ENCODE measurements at places on chromosomes 13 and 19. TPM values are rescaled to one million over a fixed set of nuclear protein-coding genes. Genes with fewer than 3 reads are reported as not detected.
A peak's percentile ranks its signal among the peaks of the same experiment; 100 is the strongest.

DNA sequence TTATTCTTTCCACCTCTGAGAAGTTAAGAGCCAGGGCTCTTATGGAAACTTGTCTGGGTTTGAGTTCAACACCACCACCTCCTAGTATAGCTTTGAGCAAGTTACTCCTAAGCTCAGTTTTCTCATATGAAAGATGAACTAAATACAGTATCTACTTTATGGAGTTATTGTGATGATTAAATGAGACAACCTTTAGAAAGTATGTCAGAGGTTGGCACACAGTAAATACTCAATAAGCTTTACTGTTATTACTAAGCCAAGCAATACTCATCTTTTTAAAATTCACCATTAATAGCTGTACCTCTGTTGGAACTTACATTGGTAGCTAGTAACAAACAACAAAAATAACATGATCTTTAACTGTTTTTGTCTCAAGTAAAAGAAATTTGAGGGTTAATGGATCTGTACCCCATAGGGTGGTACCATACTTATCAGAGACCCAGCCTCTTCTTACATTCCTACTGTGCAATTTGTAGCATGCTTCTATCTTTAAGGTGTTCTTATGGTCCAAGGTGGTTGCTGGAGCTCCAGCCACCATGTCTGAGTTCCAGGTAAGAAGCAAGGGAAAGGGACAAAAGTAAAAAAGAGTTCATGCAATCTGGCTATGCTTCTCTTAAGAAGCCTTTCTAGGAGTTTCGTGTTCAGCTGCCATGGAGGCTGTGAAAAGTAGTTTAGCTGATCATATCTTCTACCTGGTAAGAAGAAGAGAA is 24.1 kb upstream of the NDFIP2 start:
- DNase-seq: no peak

GRCh38 chr19:8449830-8450229 is 5.1 kb downstream of the HNRNPM start:
- no peak for DNase-seq

GRCh38 chr13:101944521-101944920 is 457.3 kb downstream of the FGF14 start:
- DNase-seq: no peak

- DNase-seq: no peak
These were observed 732 bp upstream of the C2CD4C start for GRCh38 chr19:409516-410242.

RDH8 gene
- total RNA-seq: not detected

CCDC8 gene
- 0.12 TPM for total RNA-seq

DNA sequence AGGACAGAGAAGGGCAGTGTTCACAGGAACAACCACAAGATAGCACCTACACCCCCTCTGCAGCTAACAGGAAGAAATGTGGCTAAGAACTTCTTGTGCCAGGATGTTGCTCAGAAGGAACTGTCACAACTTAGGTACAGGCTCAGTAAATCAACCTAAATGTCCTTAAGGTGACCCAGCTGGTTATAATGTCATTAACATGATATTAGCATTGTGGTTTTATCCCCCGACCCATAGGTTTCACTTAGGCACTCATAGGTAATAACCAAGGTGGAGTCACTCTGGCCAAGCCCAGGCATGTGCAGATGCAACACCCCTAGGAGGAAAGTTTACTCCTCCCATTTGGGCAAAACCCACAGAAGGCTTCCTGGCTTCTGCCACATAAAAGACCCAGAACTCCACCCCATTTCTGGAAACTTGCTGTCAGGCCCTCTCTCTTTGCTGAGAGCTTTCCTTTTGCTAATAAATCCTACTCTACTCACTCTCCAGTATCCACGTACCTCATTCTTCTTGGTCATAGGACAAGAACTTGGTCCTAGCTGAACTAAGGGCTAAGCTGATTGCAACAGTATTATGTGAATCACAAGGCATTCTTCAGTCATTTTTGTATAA is 951.3 kb downstream of the SLITRK5 start:
- no peak for DNase-seq

GRCh38 chr13:100892981-100893380 is 218.4 kb upstream of the TMTC4 start:
- no peak for DNase-seq

DNA sequence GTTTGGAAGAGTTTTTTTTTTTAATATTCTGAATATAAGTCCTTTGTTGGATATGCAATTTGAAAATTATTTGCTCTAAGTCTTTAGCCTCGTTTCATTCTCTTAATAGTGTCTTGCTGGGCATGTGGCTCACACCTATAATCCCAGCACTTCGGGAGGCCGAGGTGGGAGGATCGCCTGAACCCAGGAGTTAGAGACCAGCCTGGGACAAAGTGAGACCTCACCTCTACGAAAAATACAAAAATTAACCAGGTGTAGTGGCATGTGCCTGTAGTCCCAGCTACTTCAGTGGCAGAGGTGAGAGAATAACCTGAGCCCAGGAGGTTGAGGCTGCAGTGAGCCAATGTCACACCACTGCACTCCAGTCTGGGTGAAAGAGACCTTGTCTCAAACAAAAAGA is 87.3 kb upstream of the UBAC2 start:
- DNase-seq: no peak

DNA sequence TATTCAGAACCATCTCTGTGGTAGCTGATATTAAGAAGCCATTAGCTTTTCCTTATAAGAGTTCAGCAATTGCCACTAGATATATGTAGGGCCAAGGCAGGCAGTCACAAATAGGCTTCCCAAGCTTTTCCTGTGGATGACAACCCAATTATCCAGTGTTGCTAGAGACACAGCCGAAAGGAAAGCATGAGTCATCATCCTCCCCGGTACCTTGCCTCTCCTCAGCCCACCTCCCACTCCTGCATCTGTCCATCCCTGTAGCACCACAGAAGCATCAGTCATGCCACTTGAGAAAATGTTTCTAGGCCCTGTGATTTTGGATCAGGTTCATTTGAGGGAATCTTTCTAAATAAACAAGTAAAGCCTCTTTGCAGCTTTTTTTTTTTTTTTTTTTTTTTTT is 204.3 kb downstream of the DNAJC15 start:
- DNase-seq: no peak

DNA sequence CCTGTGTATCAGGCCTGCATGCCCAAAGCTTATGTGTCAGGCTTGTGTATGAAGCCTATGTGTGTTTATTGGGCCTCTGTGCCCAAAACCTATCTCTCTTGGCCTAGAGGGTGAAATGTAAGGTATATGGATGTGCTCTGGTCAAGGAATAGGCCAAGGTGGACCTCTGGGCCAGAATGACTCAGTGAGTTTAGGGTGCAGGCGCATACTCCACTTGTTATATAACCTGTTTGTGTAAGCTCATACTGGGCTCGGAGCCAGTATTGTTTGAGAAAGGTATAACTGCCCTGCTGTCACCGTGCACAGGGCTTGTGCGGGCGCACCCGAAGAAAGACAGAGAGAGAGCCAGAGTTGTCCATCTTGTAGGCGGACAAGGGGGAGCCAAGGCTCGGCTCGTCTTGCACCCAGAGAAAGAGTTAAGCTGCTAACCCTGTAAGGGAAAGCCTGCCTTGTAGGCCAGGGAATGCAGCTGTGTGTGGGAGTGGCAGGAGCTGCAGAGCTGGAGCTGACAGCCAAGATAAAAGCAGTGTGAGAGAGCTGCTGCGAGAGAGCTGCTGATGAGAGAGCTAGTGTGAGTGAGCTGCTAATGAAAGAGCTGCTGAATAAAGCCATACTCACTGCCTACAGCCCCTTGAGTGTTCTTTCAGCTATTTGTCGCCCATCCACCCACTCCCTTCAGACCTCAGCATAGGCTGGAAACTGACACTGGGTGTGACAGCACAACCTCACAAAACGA is 43.4 kb upstream of the N4BP2L1 start:
- DNase-seq: no peak

GRCh38 chr13:31919971-31920726 is 111.4 kb upstream of the FRY start:
- no peak for DNase-seq

KLK2 gene
- total RNA-seq: not detected

DNA sequence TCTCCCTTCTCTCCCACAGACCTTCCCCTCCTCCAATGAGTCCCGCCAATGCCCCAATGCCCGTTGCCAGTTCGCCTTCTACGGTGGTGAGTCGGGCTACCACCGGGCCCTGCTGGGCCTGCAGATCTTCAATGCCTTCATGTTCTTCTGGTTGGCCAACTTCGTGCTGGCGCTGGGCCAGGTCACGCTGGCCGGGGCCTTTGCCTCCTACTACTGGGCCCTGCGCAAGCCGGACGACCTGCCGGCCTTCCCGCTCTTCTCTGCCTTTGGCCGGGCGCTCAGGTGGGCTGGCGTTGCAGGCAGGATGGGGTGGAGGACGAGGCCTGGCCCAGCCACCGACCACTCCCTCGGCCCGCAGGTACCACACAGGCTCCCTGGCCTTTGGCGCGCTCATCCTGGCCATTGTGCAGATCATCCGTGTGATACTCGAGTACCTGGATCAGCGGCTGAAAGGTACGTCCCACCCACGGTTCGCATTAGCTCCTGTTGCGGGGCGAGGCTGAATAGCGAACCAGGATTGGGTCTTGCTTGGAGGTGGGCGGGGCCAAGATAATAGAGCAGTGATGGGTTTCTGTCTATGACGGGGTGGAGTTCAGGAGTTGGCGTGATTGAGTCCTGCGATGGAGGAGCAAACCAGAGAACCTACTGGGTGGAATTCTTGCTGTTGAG is 11.1 kb downstream of the SLC44A2 start:
- no peak for DNase-seq

- peak; percentile 94 for DNase-seq
These were observed at the start of gene SLC46A3 for GRCh38 chr13:28718543-28719226. SLC46A3 (minus strand) TSS chr13:28718970; CDS start chr13:28717998, 972 bp downstream.

ZNF284 gene
- 1.4 TPM for total RNA-seq

DNA sequence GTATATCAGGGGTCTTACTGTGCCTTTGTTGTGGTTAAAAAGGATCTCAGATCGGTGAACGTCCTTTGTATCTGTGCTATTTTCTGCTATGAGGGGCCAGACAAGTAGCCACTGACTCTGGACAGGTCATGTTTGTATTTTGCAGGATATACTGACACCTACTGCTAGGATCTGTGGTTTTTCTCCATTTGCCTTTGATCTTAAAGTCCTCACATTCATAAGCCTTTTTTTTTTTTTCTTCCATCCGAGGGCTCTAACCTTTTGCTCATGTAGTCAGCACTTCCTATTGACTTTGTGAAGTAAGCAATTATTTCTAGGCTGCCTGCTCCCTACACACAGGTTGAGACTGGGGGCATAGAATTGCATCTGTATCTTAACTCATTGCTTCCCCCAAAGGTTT is 106.2 kb downstream of the SLITRK5 start:
- peak; percentile 28 for DNase-seq

EPS8L1 gene
- 24.1 TPM for total RNA-seq

RAB3D gene
- 19.6 TPM for total RNA-seq

DNA sequence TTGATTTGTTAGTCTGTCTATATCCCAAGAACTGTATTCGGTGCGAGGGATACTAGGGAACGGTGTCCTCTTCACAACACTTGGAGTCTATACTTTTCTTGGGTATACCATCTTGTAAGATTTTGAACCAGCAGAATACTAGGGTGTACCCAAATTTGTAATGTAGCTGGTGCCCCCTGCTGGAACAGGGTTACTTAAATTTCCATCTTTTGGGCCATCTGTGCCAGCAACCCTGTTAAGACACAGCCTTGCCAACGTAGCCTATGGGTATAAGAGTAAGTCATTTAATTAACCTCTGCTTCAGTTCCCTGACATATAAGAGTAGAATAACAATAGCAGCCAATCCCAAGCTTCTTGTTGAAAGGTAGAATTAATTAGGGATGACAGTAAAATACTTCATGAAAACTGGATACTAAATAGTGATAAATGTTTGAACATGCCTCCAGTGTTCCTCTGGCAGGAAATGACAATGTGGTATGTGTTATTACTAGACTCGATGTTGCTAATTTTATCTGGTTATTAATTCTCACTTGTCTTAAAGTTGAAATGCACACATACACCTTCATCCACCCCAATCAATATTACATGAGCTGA is 607.6 kb downstream of the FGF9 start:
- DNase-seq: peak; percentile 9

DNA sequence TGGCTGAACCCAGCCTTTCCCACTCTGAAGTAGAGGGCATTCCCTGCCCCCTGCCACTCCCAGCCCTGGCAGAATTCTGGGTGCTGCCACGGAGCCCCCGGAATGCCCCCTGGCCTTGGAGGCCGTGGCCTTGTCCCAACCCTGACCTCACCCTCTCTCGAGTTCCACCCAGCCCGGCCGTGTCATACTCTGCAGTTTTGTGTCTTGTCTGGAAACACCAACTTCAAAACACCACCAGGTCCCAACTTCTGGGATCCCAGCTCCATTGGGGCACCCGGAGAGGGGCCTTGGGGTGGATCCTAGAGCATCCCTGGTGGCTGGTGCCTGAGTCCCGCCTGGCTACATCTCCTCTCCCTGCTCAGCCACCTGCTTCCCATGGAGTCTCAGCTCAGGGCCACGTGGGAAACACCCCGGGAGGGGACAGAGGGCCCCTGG is 81.4 kb upstream of the MCF2L start:
- DNase-seq: no peak

ZNF223 gene
- total RNA-seq: 3.2 TPM

- no peak for DNase-seq
These were observed 237.4 kb downstream of the LMO7 start for GRCh38 chr13:75873494-75873893.

NTF4 gene
- total RNA-seq: 4.0 TPM

DNA sequence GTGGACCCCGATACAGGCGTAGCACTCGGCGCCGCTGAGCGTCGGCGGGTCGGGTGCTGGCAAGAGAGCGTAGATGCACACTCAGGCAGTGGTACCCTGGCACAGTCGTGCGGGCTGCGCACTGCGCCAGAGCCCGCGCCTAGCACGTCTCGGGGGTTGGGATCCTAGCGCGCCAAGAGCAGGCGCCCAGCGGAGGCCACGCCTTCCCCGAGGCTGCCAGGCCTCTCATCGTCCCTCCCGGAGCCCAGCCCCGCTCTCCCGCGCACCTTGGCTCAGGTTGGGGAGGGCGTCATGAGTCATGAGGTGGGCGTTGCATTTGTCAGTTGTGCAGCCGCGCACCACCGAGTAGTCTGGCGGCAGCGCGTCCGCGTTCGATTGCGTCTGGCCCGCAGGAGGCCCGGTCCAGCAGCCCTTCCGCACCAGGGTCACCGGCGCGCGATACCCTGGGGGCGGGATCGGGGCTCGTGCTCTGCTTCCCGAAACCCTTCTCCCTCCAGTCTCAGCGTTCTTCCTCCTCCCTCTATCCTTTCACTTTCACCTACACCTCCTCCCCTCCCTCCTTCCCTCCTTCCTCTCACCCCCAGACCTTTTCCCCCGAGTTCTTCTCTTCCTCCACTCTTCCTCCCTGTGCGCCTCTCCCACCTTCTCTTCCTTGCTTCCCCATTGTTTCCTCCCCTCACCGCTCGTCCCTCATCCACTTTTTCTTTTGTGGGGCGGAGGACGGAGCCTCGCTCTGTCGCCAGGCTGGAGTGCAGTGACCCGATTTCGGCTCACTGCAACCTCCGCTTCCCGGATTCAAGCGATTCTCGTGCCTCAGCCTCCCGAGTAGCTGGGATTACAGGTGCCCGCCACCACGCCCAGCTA is 3.5 kb downstream of the LYPD5 start:
- DNase-seq: peak; percentile 88

GRCh38 chr19:42548552-42548951 is 20.3 kb upstream of the CEACAM1 start:
- no peak for DNase-seq

STAP2 gene
- 25.1 TPM for total RNA-seq

Data from Caki2 (cell line).